ENCODE measurements at places on chromosomes 3 and 15.

DNA sequence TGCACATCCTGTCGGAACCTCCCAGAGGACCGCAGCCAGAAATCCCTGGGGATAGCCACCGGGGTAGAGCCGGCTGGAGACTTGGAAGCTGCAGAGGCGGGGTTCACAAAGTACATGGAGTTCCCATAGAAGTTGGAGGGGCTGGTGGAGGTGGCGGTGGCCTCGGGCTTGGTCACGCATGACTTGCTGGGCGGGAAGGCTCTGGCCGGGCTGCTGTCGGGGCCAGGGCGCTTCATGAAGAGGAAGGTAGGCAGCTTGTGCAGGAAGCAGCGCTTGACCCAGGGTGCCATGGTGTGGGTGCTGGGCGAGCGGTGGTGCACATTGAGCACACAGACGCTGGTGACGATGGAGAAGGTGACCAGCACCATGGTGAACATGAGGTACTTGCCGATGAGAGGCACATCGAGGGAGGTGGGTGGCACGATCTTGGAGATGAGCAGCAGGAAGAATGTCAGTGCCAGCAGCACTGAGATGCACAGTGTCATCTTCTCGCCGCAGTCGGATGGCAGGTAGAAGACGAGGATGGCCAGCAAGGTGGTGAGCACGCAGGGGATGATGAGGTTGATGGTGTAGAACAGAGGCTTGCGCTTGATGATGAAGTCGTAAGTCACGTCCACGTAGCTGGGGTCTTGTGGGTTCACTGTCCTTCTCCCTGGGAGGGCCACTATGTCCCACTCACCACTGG, 8.4 kb upstream of the CHRNA3 start:
- no peak for DNase-seq

- DNase-seq = peak; percentile 70
Observed at GRCh38 chr15:75720787-75721479, 8.3 kb upstream of the CSPG4 start.

DNA sequence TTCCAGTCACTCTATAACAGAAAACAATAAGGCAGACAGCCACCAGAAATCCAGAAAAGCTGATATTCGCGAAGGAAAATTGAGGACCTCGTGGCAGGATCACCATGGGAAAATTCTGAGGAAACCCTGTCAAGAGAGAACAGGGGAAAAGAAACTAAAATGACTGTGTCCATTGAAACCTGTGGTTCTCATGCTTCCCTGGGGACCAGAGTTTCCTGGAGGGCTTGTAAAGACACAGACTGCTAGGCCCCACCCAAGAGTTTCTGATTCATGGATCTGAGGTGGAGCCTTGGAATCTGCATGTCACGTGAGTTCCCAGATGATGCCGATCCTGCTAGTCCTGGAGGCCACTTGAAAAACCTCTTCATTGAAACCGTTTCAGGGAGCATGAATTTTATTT, 420.5 kb downstream of the EPHB1 start:
- no peak for DNase-seq

GRCh38 chr3:12854565-12854964, 13.2 kb upstream of the RPL32 start:
- DNase-seq = no peak

GRCh38 chr3:96416549-96417255, 397.7 kb upstream of the EPHA6 start:
- no peak for DNase-seq

DNA sequence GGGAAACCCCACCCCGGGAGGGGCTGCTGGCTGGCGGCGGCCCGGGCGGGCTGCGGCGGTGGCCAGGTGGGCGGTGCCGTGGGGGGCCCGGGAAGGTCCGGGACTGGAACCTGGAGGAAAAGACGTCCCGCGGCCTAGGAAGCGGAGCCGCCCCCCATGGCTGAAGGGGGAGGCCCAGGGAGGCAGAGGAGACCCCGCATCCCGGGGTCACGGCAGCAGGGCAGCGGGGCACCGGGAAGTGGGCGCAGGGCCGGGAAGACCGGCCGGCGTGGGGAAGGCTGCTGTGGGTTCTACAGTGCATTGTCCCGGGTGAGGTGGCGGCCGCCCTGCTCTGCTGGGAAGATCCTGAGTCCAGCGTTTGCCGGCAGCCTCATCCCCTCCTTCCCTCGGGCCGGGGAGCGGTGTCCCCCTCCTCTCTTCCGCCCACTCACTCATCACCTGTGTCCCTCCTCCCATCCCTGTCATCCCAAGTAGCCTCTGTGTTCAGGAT, 525 bp upstream of the FSTL1 start:
- no peak for DNase-seq

GRCh38 chr15:59199626-59200465, 6.8 kb upstream of the LDHAL6B start:
- no peak for DNase-seq

- DNase-seq = no peak
Observed at GRCh38 chr3:48694610-48695392, 9.1 kb upstream of the NCKIPSD start.

DNA sequence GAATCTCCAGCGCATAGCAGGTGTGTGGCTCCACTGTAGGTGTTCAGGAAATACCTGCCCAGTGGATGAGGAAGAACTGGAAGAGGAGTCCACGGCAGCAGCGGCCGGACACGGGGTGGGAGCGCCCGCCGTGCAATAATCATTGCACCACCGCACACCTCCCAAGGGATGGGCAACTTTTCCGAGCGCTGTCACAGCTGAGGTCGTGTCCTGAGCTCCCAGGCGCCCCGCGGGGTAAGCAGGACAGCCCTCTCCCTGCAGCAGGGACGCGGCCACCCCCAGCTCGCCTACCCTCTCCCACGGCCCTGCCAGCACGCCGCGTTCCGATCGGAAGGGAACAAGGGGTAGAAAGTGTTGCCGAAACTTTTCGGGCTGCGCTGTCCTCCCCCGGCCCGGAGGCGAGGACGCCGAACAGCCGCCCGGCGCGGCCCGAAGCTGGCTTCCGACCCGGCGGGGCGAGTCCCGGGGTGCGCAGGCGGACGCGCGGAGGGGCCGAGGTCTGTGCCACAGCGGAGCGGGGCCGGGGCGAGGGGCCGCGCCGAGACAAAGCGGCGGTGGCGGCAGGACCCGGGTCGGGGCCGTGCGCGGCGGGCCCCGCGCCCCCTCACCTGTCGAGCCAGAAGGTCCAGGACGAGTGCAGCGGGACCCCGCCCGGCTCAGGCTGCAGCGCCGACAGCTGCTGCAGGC, 475 bp downstream of the EIF4E3 start:
- peak; percentile 52 for DNase-seq

Measured in stimulated activated naive CD8-positive, alpha-beta T cell treated with anti-CD3 and anti-CD28 coated beads, Interleukin-15, amount 100 ng/mL, for 72 hours (primary cell).